ENCODE measurements at places on chromosomes 12 and 14. TPM values are rescaled to one million over a fixed set of nuclear protein-coding genes. Genes with fewer than 3 reads are reported as not detected.

DNA sequence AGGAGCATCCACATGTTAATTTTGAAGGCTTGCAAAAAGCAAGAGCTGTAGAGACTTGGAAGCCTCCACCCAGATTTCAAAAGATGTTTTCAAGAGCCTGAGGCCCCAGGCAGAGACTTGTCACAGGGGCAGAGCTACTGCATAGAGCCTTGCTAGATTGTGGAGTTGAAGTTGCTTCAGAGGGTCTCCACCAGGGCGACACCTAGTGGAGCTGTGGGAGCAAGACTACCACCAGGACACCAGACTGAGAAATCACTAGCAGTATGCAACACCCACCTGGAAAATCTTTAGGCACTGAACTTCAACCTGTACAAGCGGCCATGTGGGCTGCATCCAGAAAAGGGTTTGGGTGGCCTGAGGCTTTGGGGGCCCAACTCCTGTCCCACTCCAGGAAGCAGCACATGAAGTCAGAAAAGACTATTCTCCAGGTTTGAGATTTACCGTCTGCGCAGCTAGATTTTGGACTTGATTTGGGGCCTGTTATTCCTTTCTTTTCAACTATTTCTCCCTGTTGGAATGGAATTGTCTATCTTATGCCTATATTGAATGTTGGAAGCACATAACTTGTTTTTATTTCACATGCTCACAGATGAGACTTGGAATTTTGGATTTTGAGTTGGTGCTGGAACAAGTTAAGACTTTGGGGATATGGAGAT lies 508.6 kb downstream of the FLRT2 start:
- H3K27ac ChIP-seq = no peak overlapping the region
- no peaks in the 10 kb centered on the region for H3K27me3 ChIP-seq
- peak; percentile 53 for DNase-seq
- no peaks in the 10 kb centered on the region for H3K4me1 ChIP-seq
- no peak overlapping the region for H3K4me3 ChIP-seq

DNA sequence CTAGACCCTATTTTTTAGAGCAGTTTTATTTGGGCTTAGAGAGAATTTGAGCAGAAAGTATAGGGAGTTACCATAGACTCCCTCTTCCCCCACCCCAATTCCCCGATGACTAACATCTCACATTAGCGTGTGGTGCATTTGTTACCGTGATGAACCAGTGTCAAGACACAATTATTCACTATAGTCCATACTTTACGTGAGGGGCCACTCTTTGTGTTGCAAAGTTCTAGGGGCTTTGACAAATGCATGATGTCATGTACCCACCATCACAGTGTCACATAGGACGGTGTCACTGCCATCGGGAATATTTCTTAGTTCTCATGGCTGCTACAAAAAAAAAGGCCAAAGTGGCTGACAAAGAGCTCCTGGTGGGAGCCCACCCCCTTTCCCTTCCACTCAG lies 119.1 kb downstream of the PHETA1 start:
- no peaks in the 10 kb centered on the region for H3K36me3 ChIP-seq
- DNase-seq = no peak
- no peaks in the 10 kb centered on the region for H3K4me1 ChIP-seq
- H3K4me3 ChIP-seq = no peak overlapping the region
- no peak overlapping the region for H3K27ac ChIP-seq

The CCDC196 gene
- total RNA-seq = not detected

- H3K36me3 ChIP-seq = no peaks in the 10 kb centered on the region
- no peak for DNase-seq
- no peak overlapping the region for H3K4me3 ChIP-seq
- no peaks in the 10 kb centered on the region for H3K4me1 ChIP-seq
- H3K27ac ChIP-seq = no peak overlapping the region
Observed at GRCh38 chr12:77640356-77640755, 190.3 kb upstream of the NAV3 start.

The MLH3 gene
- total RNA-seq = 23.7 TPM

GRCh38 chr14:104302794-104303405 lies 164.5 kb downstream of the KIF26A start:
- no peaks in the 10 kb centered on the region for H3K4me1 ChIP-seq
- DNase-seq = no peak
- H3K27ac ChIP-seq = no peak overlapping the region
- H3K4me3 ChIP-seq = no peak overlapping the region
- H3K36me3 ChIP-seq = no peaks in the 10 kb centered on the region

DNA sequence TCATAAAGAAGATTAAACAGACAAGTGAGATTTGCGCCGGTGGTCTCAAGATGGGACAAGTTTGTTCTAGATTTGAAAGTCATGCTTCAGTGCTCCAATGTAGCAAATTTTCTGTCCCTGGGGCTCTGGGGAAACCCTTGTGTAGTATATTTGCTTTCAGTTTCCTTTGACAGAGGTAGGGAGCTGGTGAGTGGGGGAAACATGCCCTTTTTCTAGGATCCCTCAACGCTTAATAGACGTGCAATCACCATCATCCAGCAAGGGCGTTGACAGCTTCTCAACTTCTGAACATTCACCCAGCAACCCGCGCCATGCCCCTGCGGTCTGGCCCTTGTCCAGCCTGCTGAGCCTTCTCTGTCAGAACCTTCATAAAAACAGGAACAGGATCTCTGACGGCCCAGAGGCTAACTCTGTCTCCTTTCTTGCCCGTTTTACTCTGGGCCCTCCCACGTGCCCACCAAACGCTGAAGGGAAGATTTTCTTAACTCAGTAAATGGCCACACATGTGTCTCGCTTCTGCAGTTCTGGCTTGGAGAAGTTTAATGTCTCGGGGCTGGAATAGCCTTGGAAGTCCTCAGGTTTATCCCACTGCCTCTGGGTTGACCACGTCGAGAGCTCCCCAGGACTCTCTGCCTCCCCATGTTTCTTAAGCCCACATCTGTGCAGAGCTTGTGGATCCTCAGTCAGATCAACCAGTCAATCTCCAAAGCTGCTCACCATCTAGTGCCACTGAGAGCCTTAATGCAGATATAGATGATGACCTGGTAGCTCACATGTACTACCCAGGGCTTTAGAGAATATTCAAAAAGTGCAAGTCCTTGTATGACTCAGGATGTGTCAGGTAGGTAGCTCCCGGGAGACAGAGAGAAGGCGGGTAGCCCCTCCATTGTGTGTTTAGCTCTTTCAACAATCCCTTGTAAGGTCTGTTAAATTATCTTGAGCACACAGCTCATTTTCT lies 58.1 kb upstream of the CCND2 start:
- no peaks in the 10 kb centered on the region for H3K36me3 ChIP-seq
- H3K4me1 ChIP-seq = no peaks in the 10 kb centered on the region
- peak; percentile 30 for DNase-seq
- H3K27me3 ChIP-seq = no peaks in the 10 kb centered on the region

GRCh38 chr12:24913130-24913529 lies 35.8 kb downstream of the BCAT1 start:
- no peaks in the 10 kb centered on the region for H3K27me3 ChIP-seq
- peaks cover 51% of the 10 kb centered on the region for H3K4me1 ChIP-seq
- peak overlapping the region; percentile 12 for H3K27ac ChIP-seq
- H3K36me3 ChIP-seq = no peaks in the 10 kb centered on the region
- no peak overlapping the region for H3K4me3 ChIP-seq
- DNase-seq = no peak

- H3K27me3 ChIP-seq = no peaks in the 10 kb centered on the region
- peak; percentile 41 for DNase-seq
- H3K36me3 ChIP-seq = no peaks in the 10 kb centered on the region
- H3K4me3 ChIP-seq = no peak overlapping the region
- H3K4me1 ChIP-seq = peaks cover 22% of the 10 kb centered on the region
- H3K27ac ChIP-seq = no peak overlapping the region
Observed at GRCh38 chr14:68577802-68578541, 214.9 kb downstream of the ZFP36L1 start.

DNA sequence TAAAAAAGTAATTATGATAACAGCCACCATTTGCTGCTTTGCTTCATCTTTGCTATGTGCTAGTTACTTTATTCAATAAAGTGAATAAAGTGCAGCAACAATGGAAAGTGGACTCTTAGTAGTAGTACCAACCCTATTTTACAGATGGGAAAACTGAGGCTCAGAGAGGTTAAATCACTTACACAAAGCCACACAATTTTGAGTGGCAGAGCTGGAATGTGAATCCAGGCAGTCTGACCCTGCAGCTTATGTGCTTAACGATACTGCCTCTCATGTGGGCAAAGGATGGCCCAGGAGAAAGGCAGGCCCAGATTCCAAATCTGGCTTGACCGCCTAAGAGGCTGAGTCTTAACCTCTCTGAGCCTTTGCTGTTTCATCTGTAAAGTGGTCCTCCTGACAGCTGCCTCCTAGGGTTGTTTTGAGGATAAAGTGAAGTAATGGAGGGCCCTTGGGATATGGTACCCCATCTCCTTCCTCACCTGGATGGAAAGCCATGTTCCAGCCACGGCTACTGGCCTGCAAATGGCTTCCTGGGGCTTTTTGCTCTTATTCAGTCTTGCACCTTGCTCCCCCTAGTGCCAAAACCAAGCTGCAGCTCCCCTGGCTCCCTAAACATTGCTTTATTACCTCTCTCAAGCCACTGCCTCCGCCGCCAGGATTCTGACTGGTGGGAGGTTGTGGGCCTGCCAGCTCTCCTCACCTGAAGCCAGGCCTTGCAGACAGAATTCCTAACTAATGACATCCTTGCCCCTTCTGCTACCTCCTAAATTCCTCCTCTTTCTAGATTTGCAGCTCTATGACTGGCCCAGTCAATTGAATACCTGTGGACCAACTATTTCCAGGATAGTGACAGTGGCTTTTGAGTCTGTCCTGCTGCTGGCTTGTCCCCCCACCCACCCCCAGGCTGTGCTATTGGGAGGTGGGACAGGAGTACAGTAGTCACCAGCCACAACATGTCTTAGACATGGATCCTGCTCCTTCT lies 283.3 kb upstream of the PWP1 start:
- H3K36me3 ChIP-seq = no peaks in the 10 kb centered on the region
- no peaks in the 10 kb centered on the region for H3K27me3 ChIP-seq
- H3K4me1 ChIP-seq = no peaks in the 10 kb centered on the region
- no peak overlapping the region for H3K4me3 ChIP-seq
- DNase-seq = peak; percentile 44

The KCNC2 gene
- total RNA-seq = not detected

DNA sequence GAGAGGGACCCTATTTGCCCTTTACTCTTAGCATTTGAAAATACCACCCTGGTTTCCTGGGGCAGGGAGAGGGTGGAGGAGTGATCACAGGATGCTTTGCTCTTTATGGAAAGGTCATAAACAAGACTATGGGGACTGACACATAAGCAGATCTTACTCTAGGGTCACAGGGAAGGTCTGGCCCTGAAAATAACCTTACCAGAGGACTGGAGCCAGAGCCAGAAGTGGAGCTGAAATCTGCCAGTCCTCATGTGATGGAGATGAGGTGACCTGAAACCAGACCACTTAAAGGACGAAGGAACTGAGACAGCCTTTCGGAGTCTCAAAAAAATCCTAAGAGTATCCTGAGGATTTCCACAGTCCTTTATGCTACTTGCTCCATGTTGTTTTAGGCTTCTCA lies 12.4 kb downstream of the PFKM start:
- H3K36me3 ChIP-seq = peaks cover 2% of the 10 kb centered on the region
- DNase-seq = no peak
- H3K4me1 ChIP-seq = no peaks in the 10 kb centered on the region
- H3K4me3 ChIP-seq = no peak overlapping the region
- H3K27me3 ChIP-seq = no peaks in the 10 kb centered on the region
- no peak overlapping the region for H3K27ac ChIP-seq

- no peak overlapping the region for H3K4me3 ChIP-seq
- peaks cover 31% of the 10 kb centered on the region for H3K36me3 ChIP-seq
- H3K27ac ChIP-seq = no peak overlapping the region
- no peak for DNase-seq
- no peaks in the 10 kb centered on the region for H3K27me3 ChIP-seq
Observed at GRCh38 chr12:131783915-131784541, 44.2 kb upstream of the MMP17 start.

DNA sequence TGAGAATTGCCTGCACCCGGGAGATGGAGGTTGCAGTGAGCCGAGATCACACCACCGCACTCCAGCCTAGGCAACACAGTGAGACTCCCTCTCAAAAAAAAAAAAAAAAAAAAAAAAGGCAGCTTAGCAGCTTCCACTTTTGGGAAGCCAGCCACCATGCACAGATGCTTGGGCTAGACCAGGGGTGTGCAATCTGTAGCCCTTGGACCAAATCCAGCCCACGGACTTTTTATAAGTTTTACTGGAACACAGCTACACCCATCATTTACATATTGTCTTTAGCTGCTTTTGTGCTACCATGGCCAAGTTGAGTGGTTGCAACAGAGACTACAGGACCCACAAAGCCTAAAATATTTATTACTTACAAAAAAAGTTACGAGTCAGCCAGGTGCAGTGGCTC lies 6.7 kb downstream of the CIT start:
- no peak for DNase-seq
- H3K27ac ChIP-seq = no peak overlapping the region
- H3K27me3 ChIP-seq = no peaks in the 10 kb centered on the region
- H3K4me1 ChIP-seq = no peaks in the 10 kb centered on the region
- no peaks in the 10 kb centered on the region for H3K36me3 ChIP-seq
- no peak overlapping the region for H3K4me3 ChIP-seq

- DNase-seq = no peak
- H3K36me3 ChIP-seq = no peaks in the 10 kb centered on the region
- H3K4me1 ChIP-seq = peaks cover 5% of the 10 kb centered on the region
- no peaks in the 10 kb centered on the region for H3K27me3 ChIP-seq
- H3K27ac ChIP-seq = no peak overlapping the region
Observed at GRCh38 chr14:79511146-79511545, 700.2 kb downstream of the DIO2 start.
